ENCODE measurements at places on chromosomes 11 and 22. TPM values are rescaled to one million over a fixed set of nuclear protein-coding genes. Genes with fewer than 3 reads are reported as not detected.

The OR8G1 gene
- not detected for total RNA-seq

The C22orf31 gene
- total RNA-seq = not detected

- DNase-seq = no peak
These were observed 29.1 kb downstream of the NFRKB start for GRCh38 chr11:129866311-129866710.

DNA sequence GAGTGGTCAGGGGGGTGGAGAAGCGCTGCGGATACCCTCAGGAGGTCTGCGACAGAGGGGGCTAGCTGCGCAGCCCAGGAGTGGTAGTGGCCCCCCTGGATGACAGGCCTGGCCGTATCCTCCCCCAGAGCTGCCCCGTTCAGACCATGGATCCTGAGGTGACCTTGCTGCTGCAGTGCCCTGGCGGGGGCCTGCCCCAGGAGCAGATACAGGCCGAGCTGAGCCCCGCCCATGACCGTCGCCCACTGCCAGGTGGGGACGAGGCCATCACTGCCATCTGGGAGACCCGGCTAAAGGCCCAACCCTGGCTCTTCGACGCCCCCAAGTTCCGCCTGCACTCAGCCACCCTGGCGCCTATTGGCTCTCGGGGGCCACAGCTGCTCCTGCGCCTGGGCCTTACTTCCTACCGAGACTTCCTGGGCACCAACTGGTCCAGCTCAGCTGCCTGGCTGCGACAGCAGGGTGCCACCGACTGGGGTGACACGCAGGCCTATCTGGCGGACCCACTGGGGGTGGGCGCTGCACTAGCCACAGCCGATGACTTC, 505 bp downstream of the NUDT22 start:
- peak; percentile 77 for DNase-seq

DNA sequence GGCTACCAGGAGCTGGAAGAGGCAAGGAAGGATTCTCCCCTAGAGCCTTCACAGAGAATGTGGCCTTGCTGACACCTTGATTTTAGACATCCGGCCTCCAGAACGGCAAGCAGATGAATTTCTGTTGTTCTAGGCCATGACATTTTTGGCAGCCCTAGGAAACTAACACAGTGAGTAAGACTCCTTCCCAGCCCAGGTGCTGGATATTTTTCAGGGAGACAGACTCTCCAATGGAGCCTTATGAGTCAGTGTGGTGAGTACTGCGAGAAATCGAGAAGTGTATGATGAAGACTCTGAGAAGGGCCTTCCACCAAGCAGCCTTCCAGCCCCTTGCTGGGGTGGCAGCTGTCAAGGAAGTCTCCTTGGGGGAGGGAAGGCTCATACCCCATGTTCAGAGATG, 114.4 kb downstream of the OSBP2 start:
- DNase-seq = no peak

DNA sequence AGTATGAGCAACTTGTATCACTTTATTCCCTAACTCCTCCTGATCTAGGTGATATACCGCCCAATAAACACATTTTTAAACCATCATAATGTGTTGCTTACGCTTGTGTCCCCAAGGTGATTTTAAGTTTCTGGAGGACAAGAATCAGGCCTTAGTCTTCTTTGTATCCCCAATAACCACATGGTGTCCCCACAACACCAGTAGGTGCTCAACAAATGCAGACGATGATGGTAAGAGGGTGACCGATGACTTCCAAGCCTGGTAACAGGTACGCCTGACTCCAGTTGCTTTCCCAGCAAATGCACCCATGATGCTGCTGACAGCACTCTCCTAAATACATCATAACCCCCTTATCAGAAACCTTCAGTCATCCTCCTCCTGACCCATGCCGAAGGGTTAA, 64.2 kb downstream of the EFCAB6 start:
- DNase-seq = no peak

GRCh38 chr11:104541701-104542100, 356.6 kb downstream of the CASP12 start:
- DNase-seq = no peak

DNA sequence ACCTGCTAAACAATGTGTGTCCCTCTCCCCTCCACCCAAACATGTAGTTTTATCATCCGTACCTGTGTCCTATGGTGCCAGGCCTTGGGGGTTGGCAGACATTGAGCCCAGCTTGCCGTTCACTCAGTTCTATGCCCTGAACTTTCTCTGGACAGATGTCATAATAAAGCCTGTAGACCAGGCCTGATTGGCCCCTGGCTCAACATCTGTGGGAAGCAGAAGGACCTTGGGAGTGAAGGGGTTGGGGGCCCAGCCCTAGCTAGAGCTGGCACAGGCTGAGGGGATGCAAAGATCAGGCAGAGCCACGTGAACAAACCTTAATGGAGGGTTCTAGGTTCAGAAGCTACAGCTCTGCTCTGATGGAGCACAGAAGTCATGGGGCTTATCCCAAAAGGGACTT, 600.6 kb downstream of the BUD13 start:
- DNase-seq = no peak

- peak; percentile 9 for DNase-seq
These were observed 28.5 kb downstream of the DCDC1 start for GRCh38 chr11:31340903-31341572.

GRCh38 chr11:75896843-75897419, 81.9 kb downstream of the UVRAG start:
- DNase-seq = peak; percentile 52

- no peak for DNase-seq
These were observed 1.2 kb downstream of the KCNQ1OT1 start for GRCh38 chr11:2698386-2699184.

- DNase-seq = peak; percentile 57
These were observed 48.0 kb upstream of the CLPB start for GRCh38 chr11:72482211-72482812.
